ENCODE measurements at places on chromosomes 7 and 10. TPM values are rescaled to one million over a fixed set of nuclear protein-coding genes. Genes with fewer than 3 reads are reported as not detected.

Gene VAX1
- not detected for total RNA-seq

Gene SLC18A3
- total RNA-seq, result not detected

Gene AKR1C8
- not detected for total RNA-seq

Gene CUL2
- 23.7 TPM for total RNA-seq

Gene MRM2
- 26.1 TPM for total RNA-seq

Gene MACROH2A2
- 62.8 TPM for total RNA-seq

Gene ARHGEF5
- 34.5 TPM for total RNA-seq

Gene NEUROG3
- total RNA-seq, result not detected

Gene NKX2-3
- not detected for total RNA-seq

Gene LMOD2
- total RNA-seq, result not detected

Gene AGR2
- total RNA-seq, result 11.9 TPM

Gene TWIST1
- 0.22 TPM for total RNA-seq

Gene HMX2
- total RNA-seq, result not detected

Gene LAMB4
- 3.7 TPM for total RNA-seq

Gene MRC1
- total RNA-seq, result not detected

Gene HKDC1
- total RNA-seq, result 42.0 TPM

Gene SLC29A3
- total RNA-seq, result 0.58 TPM

Gene MCM10
- 35.2 TPM for total RNA-seq

Gene ELMO1
- total RNA-seq, result 1.2 TPM

Gene CLDN3
- 29.7 TPM for total RNA-seq

Gene CH25H
- not detected for total RNA-seq

Gene PLEKHS1
- total RNA-seq, result not detected

Gene FFAR4
- not detected for total RNA-seq

Gene COL26A1
- total RNA-seq, result not detected

Gene OR2A12
- total RNA-seq, result not detected

Gene SH2B2
- total RNA-seq, result 13.6 TPM

Gene PDE6C
- not detected for total RNA-seq

Gene TMEM229A
- total RNA-seq, result not detected

Gene CCNJ
- total RNA-seq, result 10.8 TPM

Gene AKR1C4
- total RNA-seq, result not detected

Gene GPNMB
- 10.6 TPM for total RNA-seq

Gene TSPAN13
- 21.7 TPM for total RNA-seq

Gene HPS6
- total RNA-seq, result 52.6 TPM

Gene VSIR
- total RNA-seq, result 8.6 TPM

Gene UNCX
- 0.65 TPM for total RNA-seq

Gene TYW1
- 15.8 TPM for total RNA-seq

Gene SCART1
- total RNA-seq, result 1.3 TPM

Gene LIPM
- total RNA-seq, result not detected

Gene SEMA3E
- 0.35 TPM for total RNA-seq

Gene DCLRE1A
- total RNA-seq, result 7.9 TPM

Gene ZCCHC24
- 4.7 TPM for total RNA-seq

Gene PNLIPRP3
- total RNA-seq, result not detected

Gene SPDYE11
- not detected for total RNA-seq

Gene KCND2
- total RNA-seq, result 0.07 TPM

Gene MET
- total RNA-seq, result 155 TPM

Gene SPDYE3
- not detected for total RNA-seq

Gene NMT2
- 31.0 TPM for total RNA-seq

Gene TUBAL3
- not detected for total RNA-seq
